ENCODE measurements at places on chromosomes 5 and 9.

GRCh38 chr9:121620777-121621449 is 30.5 kb upstream of the DAB2IP start:
- peak; percentile 30 for DNase-seq

- DNase-seq: no peak
These were observed 10.0 kb downstream of the CEMIP2 start for GRCh38 chr9:71758277-71758676.

GRCh38 chr5:62268234-62268633 is 37.8 kb upstream of the KIF2A start:
- DNase-seq: no peak

DNA sequence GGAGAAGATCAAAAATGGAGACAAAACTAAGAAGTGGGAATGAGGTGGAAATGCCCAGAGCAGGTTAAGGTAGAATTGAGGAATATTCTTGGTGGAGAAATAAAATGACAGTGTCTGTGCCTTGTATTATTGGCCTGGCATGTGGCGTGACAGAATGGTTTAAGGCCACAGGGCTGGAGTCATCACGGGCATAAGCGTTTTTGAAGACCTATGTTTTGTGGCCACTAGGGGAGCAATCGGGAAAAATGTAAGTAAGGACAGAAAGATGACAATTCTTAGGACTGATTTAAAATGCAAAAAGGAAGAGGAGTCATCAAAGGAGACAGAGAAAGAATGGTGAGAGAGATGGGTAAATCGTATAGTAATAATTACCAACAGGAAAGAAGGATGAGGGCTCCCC is 72.2 kb upstream of the EPB41L4A start:
- peak; percentile 9 for DNase-seq

DNA sequence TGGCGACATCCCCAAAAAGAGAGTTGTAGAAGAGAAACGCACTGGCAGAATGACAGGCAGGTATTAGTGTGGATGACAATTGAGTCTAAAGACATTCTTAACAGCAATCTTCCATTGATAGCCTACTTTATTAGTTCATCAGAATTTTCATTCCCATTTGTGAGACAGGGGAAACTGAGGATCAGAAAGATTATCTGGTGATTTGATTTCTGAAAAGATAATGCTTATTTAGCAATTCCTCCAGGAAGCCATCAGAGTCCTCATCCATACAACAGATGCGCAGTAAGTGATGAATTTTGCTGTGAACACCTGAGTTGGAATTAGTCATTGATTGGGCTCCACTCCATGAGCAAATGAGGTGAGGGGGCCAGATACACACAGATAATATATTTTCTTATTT is 57.3 kb upstream of the ANKRD33B start:
- no peak for DNase-seq

- no peak for DNase-seq
These were observed 18.6 kb downstream of the MLLT3 start for GRCh38 chr9:20603524-20604268.

GRCh38 chr5:133049726-133050048 is 2.1 kb upstream of the HSPA4 start:
- no peak for DNase-seq

DNA sequence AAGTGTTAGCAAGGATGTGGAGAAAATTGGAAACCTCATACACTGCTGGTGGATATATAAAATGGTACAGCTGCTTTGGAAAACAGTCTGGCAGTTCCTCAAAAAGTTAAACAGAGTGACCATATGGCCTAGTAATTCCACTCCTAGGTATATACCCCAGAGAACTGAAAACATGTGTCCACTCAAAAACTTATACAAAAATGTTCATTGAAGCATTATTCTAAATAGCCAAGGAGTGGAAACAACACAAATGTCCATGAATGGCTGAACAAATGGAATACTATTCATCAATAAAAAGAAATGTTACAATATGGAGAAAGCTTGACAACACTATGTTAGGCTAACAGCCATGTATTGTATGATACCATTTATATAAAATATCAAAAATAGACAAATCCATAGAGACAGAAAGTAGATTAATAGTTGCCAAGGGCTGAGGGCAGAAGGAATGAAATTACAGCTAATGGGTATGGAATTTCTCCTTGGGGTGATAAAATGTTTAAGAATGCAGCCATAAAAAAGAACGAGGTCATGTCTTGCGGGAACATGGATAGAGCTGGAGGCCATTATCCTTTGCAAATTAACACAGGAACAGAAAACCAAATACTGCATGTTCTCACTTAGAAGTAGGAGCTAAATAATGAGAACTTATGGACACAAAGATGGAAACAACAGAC is 33.6 kb upstream of the FBP1 start:
- no peak for DNase-seq

- no peak for DNase-seq
These were observed 3.1 kb downstream of the LCN1 start for GRCh38 chr9:135524130-135524861.

DNA sequence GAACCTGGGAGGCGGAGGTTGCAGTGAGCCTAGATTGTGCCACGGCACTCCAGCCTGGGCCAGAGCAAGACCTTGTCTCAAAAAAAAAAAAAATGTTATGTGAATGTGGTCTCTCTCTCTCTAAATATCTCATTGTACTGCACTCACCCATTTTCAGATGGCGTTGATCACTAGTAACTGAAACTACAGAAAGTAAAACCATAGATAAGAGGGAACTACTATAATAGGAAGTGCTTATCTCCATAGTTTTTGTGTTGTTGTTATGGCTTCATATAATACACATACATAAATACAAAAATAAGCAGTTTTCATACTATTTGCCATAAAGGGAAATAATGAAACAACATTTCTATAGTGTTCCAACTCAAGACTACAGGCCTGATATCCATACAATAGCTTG is 9.1 kb downstream of the IL31RA start:
- DNase-seq: no peak

DNA sequence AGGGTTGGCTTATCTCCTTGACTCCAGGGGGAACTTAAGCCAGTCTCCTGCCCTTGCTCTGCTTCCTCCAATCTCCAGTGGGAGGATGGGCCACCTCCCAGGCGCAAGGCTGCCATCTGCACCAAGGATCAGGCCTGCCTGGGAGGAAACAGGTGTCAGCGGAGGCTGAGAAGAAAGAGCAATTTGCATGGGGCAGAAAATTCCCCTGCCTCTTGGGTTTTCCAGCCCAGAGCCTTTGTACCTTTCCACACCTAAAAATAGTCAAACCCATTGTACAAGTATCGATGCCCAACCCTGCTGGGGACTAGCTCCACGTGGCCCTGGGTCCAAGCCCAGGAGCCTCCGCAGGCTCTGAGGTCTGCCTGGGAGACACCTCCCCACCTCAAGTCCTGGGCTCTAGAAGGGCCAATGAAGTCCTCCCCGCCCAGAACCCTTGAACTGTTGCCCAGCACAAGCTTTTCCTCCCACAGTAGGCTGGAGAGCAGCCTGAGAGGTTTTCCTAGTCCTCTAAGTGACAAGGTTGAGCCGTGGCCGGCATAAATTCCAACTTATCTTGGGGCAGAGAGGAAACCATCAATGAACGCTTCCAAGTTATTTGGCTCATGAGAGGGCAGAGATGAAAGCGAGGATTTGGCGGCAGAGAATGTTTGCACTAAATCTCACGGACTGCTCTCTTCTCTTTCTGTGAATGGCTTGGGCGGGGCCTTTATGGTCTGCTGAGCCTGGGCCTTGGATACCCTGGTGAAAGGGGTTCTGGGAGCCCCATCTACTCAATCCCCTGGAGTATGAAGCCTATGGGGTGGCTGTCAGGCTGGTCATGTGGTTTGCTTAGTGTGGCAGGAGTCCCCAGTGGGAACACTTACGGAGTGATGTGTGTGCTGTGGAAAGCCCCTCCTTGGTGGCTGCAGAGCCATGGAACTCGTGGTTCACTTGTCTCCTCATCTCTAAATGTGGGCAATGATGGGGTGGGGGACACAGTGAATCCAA is 15.6 kb downstream of the JADE2 start:
- DNase-seq: no peak

DNA sequence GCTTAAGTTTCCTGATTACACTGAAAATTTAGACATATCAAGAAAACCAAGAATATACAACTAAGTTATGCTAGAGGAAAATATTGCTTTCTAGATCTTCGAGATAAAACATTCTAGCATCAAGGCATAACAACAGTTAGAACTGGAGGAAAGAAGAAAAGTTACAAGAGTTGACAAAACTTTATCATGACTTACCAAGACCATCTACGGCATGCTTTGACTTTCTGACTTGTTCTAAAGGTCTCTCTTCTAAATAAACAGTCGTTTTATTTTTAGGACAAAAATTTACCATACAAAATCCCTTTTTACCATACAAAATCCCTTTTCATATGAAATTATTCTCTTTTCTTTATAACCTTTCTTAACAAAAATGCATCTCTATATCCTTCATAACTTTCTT is 1110.1 kb upstream of the CDH10 start:
- no peak for DNase-seq

DNA sequence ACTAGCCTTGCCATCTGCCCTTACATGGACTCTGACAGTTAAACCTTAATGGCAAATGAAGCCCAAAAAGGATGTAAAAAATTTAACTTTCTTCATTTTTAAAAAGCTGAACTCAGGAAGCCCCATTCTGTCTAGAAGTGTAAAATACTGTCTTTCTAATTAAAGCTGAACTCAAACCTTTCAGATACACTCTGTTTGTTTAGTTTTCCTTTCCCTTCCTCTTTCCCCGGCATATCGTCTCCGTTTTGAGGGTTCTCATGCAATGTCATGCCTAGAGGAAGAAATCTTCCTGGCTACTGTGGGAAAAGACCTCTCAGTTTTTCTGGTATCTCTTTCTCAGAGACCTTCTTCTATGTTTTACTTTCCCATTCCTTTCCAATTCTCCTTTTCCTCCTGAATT is 841.5 kb downstream of the DTWD2 start:
- no peak for DNase-seq

DNA sequence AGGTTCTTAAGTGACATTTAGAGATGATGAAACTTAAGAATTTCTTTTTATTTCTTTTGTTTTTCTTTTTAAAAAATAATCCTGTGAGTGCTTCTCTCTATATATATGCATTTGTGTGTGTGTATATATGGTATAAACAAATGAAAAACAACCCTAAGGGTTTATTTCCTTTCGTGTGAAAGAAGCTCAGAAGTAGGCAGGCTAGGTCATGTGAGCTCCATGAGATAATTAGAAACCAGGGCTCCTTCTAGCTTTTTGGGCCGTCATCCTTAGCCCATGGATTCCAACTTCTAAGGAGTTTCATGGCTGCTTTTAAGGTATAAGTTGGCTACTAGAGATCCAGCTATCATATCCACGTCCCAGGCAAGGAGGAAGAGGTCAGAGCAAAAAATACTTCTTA is 11.2 kb downstream of the C9orf43 start:
- no peak for DNase-seq

DNA sequence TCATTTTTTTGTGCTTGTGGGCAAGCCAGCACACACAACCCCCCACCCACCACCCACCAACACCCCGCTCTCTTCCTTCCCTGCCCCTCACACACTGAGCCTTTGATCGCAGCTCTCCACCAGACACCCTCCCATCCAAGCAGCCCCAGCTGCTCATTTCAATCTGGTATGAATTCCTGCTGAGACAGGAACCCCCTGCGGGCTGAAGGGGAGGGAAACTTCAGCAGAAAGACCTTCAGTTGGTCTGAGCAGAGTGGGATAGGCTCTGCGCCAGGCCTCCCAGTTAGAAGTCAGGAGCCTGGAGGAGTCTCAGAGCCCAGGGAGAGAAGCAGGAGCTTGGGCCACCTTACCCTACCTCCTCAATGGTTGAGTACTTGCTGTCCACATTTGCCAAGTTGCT is 7.2 kb downstream of the PCDHGC5 start:
- DNase-seq: no peak
